ENCODE measurements at places on chromosomes 16 and 17.

DNA sequence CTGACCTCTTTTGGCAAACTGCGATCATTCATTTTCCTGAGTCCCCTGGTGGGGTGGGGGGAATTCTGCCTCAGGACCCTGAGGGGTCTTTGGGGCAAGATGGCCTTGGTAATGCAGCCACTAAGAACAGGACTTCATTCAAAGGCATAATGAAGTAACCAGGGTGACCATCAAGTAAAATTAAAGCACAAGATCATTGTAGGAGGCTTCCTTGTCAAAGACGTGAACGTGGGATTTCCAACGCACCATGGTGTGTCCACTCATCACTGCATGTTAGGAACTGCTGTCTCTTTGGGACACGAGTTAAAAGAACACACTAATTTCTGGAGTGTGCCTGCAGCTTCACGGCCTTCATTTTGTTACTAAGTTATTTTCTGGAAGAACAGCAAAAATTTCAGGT is 51.3 kb downstream of the NDE1 start:
- no peak for DNase-seq

GRCh38 chr17:45702666-45703266 is 81.4 kb upstream of the CRHR1 start:
- no peak for DNase-seq

DNA sequence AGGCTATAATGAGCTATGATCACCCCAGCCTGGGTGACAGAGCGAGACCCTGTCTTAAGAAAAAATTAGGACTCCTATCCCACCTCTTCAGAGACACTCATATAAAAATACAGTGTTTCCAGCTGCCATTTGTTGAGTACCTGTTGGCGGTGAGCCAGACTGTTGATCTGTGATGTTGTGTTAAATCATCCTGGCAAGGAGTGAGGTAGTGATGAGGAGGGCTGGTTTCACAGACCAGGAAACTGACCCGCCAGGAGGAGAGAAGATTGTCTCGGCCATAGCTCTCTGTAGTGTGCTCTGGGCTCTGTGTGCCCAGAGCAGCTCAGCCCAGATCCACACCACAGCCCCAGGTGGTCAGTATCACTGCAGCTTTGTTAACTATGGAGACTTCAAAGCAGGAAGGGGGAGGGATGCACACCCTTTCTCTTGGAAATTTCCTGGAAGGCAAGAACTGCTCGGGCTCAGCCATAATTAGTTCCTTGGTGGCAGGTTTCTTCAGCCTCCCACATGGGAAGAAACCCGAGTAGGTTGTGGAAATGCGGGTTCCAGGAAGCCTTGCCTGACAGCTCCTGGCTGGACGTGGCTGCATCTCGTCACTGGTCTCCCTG is 343.0 kb downstream of the SNX29 start:
- DNase-seq = no peak

- no peak for DNase-seq
These were observed 283.8 kb upstream of the CA10 start for GRCh38 chr17:52442350-52442749.

- no peak for DNase-seq
These were observed 2.1 kb downstream of the METTL22 start for GRCh38 chr16:8623634-8624033.

DNA sequence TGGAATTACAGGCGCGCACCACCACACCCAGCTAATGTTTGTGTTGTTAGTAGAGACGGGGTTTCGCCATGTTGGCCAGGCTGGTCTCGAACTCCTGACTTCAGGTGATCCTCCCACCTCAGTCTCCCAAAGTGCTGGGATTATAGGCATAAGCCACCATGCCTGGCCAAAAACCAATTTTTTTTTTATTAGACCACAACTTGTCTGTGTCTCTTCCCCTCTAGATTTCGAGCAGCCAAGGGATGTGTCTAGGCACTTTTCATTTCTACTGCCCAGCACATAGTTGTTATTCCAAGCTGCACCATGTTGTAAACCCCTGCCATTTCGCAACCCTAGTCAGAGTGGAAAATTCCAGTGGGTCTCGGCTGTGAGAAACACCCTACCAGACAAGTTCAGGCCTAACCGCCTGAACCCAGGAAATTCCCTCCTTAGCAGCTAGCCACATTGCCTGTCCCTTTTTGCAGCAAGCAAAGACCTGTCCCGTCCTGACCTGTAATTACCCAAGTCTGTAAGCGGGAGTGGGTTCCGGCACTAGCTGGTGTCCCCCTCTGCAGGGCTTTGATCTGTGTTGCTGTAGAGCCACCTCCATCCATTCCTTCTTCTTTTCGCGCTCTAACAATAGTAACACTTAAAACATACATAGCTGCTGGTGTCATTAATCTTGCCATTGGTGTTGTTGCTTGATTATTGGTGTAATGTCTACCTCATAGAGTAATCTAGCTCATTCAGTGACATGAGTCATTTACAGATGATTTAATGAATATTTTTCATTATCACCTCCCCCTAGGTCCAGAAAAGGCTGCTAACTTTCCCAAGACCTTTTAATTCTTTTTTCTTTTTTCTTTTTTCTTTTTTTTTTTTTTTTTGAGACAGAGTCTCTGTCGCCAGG is 77.3 kb upstream of the ATF7IP2 start:
- DNase-seq = no peak

DNA sequence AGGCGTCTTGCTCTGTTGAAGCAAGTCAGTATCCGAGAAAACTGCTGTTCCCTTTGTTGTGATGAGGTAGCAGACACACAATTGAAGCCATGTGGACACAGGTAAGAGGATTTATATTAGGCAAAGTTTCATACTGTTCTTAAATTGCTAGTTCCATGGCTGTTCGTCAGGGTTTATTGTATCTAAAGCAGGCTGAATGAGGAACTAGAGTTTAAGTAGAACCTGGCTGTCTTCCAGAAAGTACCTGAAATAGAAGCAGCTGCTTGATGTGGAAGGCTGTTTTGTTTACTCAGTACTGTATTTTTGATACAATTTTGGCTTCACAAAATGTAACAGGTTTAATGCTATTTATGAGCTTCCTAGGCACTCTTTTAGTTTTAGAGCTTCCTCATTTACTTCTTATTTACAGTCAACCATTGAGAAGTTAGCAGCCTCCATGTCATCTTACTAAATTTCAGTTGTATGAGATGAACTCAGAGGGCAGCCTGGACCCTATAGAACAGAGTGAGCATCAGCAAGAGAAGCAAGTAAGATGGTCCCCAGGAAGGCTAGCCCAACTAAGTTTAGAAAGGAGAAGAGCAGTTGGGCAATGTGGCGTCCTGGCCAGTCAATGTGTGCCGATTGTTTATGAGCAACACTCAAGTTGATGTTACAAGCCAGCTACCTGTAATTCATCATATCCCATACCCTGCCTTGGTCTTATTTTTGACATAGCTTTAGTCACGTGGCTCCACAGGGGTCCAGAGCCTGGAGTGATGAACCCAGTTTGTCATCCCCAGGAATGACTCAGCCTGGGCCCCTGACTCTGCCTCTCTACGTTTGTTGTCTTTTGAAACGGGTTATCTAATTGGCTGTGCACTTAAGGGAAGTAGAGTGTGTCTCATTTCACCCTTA is 9.7 kb upstream of the ARL2BP start:
- no peak for DNase-seq

GRCh38 chr17:32303781-32304288 is 38.1 kb downstream of the C17orf75 start:
- no peak for DNase-seq

- DNase-seq = no peak
These were observed 142.3 kb downstream of the ZFHX3 start for GRCh38 chr16:72905581-72905980.

DNA sequence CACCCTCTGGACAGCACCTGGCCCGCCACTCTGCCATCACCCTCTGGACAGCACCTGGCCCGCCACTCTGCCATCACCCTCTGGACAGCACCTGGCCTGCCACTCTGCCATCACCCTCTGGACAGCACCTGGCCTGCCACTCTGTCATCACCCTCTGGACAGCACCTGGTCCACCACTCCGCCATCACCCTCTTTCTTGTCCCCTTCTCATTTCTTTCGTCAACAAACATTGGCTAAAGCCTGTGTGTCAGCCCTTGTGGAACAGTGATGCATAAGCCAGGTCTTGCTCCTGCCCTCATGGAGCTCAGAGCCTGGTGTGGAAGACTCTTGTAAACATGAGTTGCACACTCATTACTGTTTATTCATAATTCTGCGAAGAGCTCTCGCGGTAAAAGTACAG is 31.2 kb downstream of the CDK5R1 start:
- no peak for DNase-seq

DNA sequence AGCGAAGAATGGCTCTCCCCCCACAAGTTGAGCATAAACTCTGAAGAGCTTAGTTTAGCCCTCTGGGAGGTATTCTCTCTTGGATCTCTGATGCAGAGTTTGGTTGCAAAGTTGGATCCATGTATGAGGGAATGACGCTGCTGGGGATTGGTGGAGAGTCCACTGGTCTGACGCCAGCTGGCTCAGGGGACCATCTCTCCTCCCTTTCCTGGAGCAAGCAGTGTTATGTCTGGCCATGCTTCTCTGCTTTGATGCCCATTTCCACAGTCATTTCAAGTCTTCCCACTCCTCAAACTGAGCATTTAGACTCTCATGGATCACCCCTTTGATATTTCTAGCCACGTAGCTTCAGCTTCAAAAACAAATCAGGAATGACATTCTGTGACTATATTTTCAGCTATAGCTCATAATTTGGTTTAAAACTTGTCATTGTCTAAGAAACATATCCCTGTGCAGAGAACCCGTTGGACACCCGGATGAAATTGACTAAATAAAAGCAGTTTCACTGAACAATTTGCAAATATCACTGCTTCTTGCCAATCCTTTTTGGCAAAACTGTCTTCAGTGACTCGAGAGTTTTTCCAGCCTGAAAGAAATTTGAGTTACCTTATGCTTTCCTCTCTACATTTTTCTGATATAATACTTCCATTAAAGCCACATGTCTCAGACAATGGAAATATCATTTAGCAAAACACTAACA is 193.4 kb upstream of the CDH11 start:
- DNase-seq = no peak

DNA sequence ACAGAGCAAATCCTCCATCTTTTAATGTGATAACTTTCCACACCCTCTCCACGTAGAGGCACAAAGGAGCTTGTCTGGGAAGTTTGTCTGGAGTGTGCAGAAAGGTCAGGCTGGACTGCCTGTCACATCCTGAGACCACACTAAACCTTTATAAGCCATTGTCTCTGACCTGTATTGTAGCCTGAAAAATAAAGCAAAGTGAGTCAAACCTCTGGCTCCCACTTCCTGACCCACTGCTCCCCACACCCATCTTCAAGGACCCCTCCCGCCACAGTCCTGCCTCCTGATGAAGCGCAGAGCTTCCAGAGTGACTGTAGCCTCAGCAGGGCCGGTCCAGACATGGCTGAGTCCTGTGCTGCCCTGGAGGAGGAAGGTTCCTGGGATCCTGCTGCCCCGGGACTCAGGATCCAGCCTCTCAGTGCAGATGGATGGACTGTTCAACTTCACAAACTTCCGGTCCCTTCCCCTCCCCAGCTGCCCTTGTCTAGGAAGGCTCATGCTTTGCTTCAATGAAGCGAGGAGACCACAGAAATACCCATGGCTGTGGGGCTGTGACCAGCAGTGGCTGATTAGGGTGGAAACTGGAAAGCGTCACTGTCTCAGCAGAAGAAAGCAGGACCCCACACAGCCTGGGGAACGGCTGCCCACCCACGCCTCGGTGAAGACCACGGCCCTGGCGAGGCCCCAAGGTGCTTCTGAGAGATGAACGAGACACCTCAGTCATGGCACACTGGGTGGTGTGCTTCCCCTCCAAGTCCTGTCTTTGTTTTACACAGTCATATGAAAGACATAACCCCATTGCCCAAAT is 30.9 kb upstream of the CLEC18B start:
- no peak for DNase-seq

DNA sequence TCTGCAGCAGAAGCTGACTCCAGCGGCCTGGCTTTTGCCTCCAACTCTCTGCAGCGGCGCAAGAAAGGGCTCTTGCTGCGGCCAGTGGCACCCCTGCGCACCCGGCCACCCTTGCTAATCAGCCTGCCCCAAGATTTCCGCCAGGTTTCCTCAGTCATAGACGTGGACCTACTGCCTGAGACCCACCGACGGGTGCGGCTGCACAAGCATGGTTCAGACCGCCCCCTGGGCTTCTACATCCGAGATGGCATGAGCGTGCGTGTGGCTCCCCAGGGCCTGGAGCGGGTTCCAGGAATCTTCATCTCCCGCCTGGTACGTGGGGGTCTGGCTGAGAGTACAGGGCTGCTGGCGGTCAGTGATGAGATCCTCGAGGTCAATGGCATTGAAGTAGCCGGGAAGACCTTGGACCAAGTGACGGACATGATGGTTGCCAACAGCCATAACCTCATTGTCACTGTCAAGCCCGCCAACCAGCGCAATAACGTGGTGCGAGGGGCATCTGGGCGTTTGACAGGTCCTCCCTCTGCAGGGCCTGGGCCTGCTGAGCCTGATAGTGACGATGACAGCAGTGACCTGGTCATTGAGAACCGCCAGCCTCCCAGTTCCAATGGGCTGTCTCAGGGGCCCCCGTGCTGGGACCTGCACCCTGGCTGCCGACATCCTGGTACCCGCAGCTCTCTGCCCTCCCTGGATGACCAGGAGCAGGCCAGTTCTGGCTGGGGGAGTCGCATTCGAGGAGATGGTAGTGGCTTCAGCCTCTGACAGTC is 1.3 kb downstream of the PARD6A start:
- DNase-seq = no peak

DNA sequence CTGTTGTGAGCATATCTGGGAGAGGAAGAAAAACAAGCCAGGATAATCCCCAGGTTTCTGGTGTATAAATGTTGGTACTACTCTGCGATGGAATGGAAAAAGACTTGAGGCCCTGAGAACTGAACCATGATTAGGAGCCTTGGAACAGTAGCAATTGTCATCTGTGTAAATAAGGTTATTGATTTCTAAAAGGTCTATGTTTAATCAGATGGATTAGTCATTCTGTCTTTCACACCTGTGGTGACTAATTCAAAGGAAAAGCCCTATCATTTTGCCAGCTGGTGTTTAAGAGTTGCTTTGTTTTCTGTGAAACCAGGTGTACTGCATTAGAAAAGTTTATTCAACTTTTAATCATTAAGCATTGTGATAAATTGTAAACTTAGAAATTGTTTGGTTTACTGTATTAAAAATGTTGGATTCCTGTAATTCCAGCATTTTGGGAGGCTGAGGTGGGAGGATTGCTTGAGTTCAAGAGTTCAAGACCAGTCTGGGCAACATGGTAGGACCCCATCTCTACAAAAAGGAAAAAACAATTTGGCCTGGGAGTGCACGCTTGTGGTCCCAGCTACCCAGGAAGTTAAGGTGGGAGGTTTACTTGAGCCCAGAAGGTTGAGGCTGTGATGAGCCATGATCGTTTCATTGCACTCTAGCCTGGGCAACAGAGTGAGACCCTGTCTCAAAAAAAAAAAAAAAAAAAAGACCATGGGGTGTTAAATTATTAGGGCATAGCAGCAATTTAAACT is 29.0 kb upstream of the KPNB1 start:
- no peak for DNase-seq

GRCh38 chr17:81086789-81087551 is 52.0 kb downstream of the BAIAP2 start:
- no peak for DNase-seq

- no peak for DNase-seq
These were observed 9.3 kb downstream of the JUP start for GRCh38 chr17:41777157-41777573.

DNA sequence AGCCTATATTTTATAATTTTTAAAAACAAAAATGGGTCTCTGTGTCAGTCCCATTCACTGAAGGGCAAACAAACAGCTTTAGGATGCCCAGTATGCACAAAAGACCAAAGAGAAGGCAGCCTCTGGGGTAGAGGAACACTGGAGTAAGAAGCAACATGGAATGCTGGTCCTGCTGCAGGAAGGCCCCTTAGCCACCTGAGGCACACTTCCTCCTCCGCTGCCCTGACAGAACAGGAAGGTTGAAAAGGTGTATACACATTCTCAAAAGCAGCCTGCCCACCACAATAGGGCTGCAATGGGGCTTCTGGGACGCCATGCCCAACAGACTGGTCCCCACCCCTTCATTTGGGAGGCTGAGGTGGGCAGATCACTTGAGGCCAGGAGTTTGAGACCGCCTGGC is 19.5 kb downstream of the TOM1L2 start:
- no peak for DNase-seq

Data from WERI-Rb-1 (cell line).